Stimulated activated memory B cell treated with anti-CD40 and anti-IgM and Interleukin-4, amounts not matched to agents 10 μg/mL and 1 μg/mL and 100 μg/mL, for 72 hours (primary cell): ENCODE measurements at places on chromosomes 12 and 14.

DNA sequence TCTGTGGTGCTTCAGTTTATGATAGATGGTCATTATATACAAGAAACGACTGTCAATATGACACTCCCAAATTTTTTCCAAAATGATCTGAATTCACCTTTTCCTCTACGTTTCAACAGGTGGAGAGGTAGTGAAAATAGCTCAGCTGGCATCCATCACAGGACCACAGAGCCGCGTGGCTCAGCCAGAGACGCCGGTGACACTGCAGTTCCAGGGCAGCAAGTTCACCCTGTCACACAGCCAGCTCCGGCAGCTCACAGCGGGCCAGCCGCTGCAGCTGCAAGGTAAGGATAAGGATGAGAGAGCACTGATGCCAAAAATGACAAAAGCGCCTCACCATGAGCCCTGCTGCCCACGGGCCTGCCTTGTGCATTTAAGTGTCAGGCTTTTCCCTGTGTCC, 73.9 kb downstream of the EP400 start:
- ATAC-seq, result no peak

DNA sequence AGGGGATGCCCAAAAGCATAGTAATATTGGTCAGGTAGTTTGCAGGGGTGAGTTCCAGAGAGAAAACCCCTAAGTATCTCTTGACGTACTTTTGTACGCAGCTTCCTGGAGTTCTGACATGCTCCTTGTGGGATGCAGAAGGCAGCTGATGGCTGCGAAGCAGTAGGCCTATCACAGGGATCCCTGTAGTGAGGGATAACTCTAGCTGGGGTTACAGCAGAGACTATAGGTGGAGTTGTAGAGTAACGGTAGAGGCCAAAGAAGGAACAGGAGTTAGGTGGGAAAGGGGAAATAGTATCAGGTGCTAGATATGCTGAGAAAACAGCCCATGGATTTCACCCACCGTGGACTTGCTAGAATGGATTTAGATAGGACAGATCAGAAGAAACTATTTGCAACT, 37.3 kb downstream of the MGST1 start:
- no peak for ATAC-seq

DNA sequence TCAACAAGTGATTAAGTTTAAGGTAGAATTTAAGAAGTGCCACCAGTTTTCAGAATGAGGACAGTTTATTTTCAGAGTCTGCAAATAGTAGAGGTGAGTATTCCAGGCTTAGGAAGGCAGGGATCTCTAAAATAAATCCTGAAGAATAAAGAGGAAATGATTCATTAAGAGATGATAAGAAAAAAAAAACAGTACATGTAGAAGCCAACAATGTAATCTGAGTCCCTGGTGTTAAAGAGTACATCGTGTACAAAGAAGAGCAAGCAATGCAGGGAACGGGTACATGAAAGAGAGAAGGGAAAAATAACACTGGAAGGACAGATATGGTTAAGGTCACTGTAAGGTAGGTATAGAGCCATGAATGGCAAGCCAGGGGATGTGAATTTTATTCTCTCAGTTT, 95.2 kb upstream of the FOXG1 start:
- ATAC-seq, result no peak

- peak; percentile 70 for ATAC-seq
Measured at GRCh38 chr14:90759370-90760077, 56.7 kb downstream of the TTC7B start.

- no peak for ATAC-seq
Measured at GRCh38 chr12:144650-145284, 69.2 kb downstream of the SLC6A12 start.

DNA sequence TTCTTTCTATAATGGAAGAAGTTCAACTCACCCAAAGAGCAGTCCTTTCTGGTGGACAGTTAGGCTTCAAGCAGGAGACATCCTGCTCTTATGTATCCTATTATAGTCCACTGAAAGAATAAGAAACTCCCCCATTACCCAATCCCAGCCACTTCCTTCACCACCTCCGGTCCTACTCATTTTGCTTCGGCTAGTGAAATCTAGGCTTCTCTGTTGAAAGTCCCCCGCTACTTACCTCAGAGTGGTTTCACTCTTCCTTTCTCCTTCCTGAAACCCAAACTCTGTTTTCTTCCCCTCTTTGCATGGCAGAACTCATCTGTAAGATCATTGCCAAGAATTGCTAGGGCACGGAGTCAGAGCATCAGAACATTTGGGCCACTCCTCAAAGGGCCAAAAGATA, at the start of gene GPR84:
Gene GPR84 (minus strand): TSS at position 74 of the 400 bp plus-strand sequence. CDS start 635 bp downstream, outside the sequence.
- ATAC-seq, result no peak

DNA sequence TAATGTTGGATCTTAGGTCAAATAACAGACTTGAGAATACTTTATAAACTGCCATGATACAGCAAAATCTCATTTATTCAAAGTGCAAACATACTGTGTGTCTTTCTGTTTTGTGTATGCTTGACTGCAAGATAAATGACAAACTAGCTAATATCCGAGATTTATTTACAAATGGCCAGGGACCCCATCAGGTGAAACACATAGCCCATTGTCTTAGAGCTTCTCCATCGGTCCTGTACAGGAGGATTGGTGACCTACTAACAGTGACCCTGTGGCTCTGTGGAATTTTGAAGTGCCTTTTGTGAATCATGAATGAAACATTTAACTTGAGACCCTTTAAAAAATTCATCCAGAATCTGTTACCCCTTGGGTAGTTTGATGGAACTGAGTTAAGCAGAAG, 27.1 kb downstream of the SLC25A29 start:
- no peak for ATAC-seq

DNA sequence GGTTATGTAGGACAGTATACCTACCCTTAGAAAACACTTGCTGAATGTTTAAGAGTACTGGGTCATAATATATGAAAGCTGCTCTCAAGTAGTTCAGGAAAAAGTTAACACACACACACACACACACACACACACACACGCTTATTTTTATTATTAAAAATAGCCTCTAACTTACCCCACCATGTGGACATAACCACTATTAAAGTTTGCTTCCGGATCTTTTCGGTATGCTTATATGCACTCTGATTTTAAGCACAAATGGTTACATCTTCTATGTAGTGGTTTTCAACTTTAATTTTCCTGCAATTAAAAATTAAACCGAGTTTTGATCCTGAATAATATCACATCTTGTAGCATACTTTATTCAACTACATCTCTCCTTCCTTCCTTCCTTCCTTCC, 84.9 kb upstream of the TRAF3 start:
- ATAC-seq, result no peak

GRCh38 chr14:66101662-66102061, 384.5 kb upstream of the CCDC196 start:
- ATAC-seq, result no peak

- ATAC-seq, result peak; percentile 42
Measured at GRCh38 chr14:99684410-99684934, 374 bp downstream of the CYP46A1 start.

DNA sequence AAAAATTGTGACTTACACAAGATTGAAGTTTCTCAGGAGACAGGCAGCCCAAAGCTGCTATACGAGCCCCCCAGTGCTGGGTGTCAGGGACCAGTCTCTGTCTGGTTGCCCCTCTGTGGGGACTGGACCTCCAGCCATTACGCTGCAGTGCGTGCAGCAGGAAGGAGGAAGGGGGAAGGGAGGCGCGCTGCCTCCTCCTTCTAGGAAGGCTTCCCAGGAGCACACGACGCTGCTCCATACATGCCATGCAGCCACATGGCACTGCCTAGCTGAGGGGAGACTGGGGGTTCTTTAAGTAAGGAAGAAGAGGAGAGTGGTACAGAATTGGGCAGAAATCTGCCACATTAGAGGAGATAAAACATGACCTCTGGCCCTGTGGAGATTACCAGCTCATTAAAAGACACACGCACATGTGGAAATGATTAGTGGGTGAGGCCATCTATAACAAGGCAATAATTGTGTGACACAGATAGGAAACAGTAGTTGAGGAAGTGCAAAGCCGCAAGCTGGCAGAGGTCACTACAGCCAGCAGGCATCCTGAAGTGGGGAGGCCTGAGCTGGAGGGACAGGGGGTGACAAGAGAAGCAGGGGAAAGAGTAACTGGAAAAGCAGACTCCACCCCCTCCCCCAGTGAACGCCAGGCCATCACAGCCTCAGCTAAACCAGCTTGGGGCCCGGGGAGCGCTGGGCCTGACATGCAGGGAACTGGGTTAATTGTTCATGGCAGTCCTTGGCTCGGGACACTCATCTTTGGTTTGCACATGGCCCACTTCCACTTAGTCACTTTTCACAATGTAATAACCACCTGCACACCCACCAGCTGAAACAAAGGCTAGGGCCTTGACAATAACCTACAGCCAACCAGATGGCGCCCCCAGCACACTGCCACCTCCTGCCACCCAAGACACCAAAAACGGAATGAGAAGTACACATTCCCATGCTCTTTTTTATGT, 39.6 kb downstream of the CCDC88C start:
- no peak for ATAC-seq

DNA sequence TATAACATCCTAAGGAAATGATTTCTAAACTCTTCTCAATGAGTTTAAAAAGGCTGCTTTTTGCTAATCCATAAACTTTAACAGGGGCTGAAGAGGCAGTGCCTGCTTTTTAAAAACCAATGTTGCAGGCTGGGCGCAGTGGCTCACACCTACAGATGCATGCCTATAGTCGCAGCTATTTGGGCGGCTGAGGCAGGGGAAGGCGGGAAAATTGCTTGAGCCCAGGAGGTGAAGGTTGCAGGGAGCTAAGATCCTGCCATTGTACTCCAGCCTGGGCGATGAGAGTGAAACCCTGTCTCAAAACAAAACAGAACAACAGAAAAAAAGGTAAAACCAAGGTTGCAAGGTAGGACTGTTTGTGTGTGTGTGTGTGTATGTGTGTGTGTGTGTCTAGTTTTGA, 531.2 kb downstream of the DIO2 start:
- no peak for ATAC-seq

- ATAC-seq, result no peak
Measured at GRCh38 chr12:82746668-82747067, 60.0 kb downstream of the TMTC2 start.

GRCh38 chr14:90867501-90867900, 51.3 kb upstream of the TTC7B start:
- no peak for ATAC-seq

- no peak for ATAC-seq
Measured at GRCh38 chr12:129886541-129886940, 17.3 kb downstream of the TMEM132D start.

DNA sequence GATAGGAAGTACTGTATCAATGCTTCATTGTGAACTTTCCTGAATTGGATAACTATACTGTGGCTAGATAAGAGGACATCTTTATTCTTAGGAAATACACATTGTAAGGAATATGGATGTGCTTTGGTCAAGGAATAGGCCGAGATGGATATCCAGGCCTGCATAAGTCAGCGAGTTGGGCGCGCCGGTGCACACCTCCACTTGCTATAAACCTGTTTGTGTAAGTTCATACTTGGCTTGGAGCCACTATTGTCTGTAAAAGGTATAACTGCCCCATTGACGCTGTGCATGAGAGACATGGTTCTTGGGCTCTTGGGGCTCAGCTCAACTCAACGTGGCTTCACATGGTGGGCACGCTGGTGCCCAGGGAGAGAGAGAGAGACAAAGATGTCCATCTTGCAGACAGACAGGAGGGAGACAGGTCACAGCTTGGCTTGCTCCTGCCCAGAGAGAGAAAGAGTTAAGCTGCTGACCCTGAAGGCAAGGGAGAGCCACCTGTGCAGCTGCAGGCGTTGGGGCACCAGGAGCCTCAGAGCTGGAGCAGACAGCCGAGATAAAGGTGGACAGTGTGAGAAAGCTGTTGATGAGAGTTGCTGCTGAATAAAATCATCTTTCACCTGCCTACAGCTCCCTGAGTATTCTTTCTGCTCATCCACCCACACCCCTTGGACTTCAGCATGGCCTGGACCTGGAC, 34.1 kb upstream of the COCH start:
- ATAC-seq, result no peak

DNA sequence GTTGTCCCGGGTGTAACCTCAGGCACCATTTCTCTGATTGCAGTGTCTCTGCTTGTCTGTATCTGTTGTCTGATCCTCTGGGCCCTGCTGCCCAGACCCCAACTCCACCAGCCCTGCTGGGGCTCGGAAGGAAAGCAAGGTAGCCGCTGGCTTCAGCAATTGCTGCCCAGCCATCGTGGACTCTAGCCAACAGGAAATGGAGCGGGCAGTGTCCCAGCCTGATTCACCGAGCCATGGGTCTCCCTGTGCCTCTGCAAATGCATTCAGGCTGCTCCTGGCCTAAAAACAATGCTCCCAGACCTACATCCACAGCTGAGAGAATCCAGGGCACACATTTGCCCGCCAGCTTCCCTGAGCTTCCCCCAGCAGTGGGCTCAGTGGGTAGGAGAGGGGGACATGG, 9.2 kb downstream of the TUNAR start:
- ATAC-seq, result no peak

DNA sequence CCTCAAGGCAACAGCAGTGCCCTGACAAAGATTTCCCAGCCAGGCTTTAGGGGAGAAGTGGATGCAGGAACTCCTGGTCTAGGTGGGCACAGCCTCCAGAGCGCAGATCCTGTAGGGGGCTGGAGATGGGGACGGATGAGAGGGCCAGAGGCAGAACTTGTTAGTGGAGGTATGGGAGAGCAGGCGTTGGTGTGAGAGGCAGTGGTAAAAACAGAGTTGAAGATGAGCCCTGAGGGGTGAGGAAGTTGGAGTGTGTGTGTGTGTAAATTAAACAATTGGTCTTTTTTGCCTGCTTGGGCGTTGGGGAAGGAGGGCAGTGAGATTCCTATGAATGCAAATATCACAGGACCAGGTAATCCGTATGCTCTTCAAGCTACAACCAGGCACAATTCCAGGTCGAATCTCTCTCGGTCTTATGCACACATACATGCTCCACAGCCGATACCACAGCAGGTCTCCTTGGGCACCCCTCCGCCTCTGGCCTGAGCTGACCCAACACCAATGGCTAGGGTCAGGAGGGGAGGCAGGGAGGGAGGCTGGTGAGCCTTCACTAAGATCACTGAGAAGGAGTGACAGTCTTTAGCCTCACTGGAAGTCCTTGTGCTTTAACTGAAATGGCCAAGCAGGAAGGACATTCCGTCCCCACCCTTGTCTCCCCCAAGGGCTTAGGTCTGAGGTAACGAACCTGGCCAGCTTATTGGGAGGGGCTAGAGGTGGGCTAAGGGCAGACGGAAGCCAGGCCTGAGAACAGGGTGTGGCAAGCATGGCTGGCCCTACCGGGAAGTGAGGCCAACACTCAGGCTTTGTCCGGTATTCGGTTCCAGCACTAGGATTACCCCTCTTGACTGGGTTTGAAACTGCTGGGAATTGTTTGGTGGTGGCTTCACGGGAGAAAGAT, 1.5 kb upstream of the KRT7 start:
- ATAC-seq, result no peak

DNA sequence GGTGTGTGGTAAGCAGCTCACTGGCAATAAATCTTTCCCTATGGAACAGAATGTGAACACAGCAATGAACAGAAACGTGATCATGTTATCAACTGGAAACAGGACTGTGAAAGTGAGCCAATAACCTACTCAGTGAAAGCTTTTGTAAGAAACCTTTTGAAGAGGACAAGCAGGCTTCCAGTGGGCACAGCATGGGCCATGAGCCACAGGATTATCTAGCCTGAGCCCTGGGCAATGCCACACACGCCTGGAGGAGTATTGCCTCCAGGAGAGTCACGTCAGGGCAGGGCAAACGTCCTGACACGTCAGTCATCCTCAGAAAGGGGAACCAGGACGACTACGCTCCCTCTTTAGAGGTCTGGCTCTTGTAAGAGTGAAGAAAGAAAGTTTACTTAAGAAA, 32.3 kb downstream of the NRDE2 start:
- ATAC-seq, result no peak

GRCh38 chr12:53115891-53116648, 12.8 kb downstream of the SOAT2 start:
- ATAC-seq, result no peak
